Globus pallidus (tissue), 1 donor: ENCODE measurements at places on chromosomes 12 and 14.
A peak's percentile ranks its signal among the peaks of the same experiment; 100 is the strongest.

- DNase-seq: no peak
Measured at GRCh38 chr14:92607702-92608429, 94.3 kb downstream of the RIN3 start.

DNA sequence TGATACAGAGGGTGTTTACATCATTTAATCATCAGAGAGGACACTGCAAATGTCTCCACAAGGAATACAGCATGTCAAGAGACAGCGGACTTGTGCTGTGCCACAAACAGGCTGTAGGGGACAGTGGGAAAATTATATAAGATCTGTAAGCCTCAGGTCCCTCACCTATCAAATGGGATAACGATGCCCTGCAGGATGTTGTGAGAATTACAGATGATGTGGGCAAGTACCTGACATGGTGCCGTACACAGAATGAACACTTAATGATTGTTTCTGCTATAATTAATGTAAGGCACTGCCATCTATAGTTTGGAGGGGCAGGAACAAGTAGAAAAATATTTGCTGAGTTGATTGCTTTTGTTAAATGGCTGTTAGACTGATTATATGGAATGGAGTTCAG lies 81.9 kb upstream of the GTF2A1 start:
- DNase-seq: no peak

DNA sequence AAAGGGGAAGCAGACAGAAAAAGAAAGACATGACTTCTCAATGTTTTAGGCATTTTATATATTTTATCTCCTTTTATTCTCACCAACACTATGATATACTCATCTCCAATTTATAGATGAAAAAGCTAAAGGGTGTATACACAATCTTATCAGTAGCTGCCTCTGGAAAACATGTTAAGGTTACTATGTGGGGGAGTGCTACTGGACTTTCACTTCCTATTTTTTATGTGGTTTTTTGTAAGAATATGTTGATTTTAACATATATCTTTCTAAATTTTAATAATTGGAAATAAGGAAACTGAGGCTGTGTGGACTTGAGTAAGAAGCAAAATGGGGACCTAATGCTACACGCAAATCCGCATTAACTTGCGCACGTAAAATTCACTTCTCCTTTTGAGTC lies 99.6 kb upstream of the PDE3A start:
- DNase-seq: no peak

GRCh38 chr12:3129301-3130056 lies 52.3 kb downstream of the TSPAN9 start:
- DNase-seq: no peak

DNA sequence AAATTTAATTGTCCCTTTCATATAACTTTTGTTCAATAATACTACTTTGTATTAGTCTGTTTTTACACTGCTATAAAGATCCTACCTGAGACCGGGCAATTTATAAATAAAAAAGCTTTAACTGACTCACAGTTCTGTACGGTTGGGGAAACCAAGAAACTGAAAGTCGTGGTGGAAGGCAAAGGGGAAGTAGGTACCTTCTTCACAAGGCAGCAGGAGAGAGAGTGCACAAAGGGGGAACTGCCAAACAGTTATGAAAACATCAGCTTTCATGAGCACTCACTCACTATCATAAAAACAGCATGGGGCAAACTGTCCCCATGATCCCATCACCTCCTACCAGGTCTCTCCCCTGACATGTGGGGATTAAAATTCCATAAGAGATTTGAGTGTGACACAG lies 1069.0 kb downstream of the FSCB start:
- no peak for DNase-seq

DNA sequence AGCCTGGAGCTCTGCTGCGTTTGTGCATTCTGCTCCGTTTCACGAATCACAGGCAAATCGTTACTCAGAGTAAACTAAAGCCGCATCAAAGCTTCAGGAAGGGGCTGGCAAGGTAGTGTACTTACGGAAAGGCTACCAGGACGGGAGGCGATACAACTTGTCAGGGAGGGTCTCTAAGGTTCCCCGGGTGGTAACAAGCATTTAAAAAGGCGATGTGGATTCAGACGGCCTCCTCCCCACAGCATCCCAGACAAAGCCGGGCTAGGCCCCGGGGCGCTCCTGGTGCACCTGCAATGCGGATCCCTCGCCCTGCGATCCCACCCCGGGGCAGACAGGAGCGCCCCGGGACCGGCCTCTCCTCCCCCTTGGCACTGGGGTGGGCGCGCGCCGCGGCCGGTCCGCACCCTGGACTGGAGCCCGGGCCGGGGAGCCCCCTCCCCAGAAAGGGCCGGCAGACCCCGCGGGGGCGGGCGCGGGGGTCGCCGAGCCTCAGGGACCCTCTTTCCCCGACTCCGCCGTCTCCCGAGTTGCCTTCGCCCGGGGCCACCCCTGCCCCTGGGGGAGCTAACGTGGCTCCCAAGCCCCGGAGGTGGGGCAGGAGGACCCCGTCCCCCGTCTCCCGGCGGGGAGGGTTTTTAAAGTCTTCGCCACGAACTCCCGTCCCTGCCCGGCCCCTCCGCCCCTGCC lies 718 bp downstream of the CCDC92 start:
- DNase-seq: peak; percentile 45

DNA sequence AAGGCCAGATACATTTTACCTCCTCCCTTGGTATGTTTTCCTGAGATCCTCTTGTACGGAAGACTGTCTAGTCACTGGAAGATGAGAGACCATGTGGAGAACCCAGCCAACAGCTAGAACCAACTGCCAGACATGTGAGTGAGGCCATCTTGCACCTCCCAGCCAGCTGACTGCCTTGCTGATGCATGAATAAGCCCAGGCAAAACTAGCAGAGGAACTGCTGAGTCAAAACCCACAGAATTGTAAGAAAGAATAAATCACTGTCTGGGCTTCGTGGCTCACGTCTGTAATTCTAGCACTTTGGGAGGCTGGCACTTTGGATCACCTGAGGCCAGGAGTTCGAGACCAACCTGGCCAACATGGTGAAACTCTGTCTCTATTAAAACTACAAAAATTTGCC lies 160.0 kb downstream of the TPH2 start:
- DNase-seq: no peak

GRCh38 chr12:113097716-113098440 lies 37.7 kb downstream of the RASAL1 start:
- peak; percentile 88 for DNase-seq

DNA sequence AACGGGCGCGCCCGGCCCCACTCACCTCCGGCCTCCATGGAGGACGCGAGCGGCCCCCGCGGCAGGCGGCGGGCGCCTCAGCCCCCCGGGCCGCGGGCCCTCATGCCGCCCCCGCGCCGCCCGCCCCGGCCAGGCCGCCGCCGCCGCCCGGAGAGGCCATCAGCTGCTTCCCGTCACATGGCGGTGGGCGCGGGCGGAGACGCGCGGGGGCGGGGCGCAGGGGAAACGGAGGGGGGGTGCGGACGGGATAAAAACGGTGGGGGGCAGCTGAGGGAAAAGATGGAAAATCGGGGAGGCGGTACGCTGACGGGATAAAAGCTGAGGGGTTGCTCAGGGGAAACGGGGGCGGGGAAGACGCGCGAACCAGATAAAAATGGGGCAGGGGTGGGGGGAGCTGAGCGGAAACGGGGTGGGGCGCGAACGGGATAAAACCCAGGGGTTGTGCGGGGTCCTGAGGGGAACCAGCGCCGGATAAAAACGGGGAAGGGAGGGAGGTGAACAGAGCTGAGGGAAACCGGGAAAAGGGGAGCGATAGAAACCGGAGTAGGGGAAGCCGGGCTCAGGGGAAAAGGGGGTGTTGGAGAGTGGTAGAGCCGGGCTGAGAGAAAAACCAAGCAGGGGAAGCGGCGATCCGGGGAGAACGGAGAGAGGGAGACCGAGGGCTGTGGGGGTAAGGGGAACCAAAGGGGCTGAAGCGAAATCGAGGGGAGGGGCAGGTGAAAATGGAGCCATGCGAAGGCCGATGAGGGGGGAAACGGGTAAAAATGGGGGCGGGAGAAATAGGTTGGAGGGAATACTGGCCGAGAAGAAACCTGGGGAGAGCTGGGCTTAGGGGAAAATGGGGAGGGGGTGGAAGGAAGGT lies at the start of gene WSB2:
TSS of gene WSB2 (minus strand) at position 169 of the 862 bp plus-strand sequence. CDS start at position 38, 131 bp downstream.
- DNase-seq: peak; percentile 75

DNA sequence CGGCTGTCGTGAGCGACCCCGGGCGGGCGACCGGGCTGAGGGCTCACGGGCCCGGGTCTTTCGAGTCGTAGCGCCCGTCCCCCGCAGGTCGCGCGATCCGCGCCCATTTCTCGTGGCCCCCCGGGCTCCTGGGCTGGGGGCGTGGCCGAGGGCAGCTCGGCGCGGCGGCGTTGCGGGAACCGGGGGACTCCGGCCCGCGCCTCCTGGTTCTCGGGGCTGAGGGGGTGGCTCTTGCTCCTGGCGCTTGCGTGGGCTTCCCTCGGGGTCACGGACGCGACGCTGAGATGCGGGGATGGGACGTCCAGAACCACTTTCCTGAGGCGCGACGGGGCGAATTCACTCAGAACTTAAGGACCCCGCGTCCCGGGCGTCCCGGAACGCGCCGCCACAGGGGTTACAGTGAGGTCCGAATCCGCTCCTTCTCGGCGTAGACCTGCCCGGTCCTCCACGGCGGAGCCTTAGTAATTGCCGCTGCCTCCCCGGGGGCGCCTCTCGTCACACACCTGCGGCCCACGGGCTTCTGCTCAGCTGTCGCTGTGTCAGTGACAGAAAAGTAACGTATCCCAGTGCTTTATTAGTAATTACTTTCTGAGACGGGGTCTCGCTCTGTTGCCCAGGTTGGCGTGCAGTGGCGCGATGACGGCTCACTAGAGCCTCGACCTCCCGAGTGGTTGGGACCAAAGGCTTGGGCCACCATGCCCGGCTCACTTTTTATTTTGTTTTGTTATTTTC lies 606 bp downstream of the EP400 start:
- DNase-seq: no peak

DNA sequence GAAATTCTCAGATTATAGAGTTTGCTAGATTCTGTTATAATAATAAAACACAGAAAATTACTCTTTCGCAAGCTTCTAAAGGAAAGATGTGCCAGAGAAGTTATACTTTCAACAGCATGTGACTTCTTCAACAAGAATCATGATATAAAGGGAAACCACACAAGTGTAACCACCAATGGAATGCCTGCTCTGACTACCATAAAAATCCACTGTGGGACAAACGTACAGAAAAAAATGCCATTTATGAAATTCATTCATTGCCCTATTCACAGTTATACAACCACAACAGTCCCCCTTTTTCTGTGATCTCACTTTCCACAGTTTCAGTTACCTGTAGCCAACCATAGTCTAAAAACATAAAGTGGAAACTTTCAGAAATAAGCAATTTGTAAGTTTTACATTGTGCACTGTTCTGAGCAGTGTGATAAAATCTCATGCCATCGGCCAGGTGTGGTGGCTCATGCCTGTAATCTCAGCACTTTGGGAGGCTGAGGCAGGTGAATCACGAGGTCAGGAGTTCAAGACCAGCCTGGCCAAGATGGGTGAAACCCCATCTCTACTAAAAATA lies 3.2 kb downstream of the CATSPERB start:
- no peak for DNase-seq

- no peak for DNase-seq
Measured at GRCh38 chr12:124790650-124791400, 72.8 kb downstream of the SCARB1 start.

DNA sequence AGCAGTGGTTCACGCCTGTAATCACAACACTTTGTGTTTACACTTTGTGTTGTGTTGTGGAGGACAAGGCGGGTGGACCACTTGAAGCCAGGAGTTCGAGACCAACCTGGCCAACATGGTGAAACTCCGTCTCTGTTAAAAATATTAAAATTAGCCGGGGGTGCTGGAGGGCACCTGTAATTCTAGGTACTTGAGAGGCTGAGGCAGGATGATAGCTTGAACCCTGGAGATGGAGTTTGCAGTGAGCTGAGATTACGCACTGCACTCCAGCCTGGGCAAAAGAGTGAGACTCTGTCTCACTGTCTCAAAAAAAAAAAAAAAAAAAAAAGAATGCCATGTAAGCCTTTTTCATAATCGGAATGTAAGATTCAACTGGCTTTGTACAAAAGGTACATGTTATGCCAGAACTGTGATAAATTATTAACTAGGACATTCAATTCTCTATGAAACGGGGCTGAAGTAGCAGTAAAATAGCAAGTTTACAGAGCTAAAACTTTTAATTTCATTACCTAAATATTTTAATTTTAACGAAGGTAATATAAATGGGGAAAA lies 13.9 kb upstream of the PITPNM2 start:
- DNase-seq: no peak

GRCh38 chr12:93836620-93837260 lies 159.6 kb downstream of the CRADD start:
- no peak for DNase-seq
